ENCODE measurements at places on chromosomes 12 and 14.

DNA sequence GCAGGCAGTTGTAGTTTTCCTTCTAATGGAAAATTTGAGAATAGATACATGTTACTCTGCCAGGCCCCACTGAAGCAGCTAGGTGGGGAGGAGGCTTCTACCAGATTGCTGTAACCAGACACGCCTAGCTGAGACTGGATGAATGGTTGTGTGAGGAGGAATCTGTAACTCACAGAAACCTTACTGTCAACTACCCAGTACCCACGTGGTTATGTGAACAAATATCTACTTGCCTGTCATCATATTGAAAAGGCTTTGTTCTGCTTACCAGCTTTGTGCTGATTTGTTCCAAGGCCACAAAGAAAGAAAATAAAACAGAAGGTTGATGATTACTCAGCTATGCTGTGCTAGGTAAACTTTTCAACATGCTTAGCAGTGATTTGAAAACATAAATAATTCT is 167.2 kb downstream of the CAPZA3 start:
- no peak for DNase-seq

- DNase-seq: no peak
Observed at GRCh38 chr14:101353422-101353821, 207.9 kb upstream of the DIO3 start.

DNA sequence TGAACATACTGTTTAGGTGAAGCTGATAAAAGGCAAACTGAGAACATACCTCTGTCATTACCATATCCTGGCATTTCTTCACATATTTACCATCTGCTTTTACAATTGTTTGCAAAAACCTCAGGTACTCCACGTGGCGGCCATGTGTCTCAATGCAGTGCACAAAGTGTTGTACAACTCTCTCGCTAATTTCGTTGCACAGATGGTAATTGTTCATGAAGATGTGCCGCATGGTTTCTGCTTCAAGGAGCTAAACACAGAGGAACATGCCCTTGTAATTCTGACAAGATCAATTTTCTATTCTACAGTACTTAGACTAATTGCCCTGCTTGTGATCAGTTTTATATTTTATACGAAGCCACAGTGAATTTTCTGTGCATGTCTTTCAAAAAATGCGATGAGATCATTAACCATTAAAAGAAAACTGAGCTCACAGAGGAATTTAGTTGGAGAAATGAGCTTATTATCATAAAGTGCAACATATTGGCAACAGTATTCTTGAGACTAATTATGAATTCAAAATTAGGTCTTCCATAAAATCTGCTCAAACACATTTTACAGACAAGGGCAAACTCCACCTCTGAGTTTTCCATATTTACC is 233.8 kb downstream of the ITPR2 start:
- DNase-seq: no peak

DNA sequence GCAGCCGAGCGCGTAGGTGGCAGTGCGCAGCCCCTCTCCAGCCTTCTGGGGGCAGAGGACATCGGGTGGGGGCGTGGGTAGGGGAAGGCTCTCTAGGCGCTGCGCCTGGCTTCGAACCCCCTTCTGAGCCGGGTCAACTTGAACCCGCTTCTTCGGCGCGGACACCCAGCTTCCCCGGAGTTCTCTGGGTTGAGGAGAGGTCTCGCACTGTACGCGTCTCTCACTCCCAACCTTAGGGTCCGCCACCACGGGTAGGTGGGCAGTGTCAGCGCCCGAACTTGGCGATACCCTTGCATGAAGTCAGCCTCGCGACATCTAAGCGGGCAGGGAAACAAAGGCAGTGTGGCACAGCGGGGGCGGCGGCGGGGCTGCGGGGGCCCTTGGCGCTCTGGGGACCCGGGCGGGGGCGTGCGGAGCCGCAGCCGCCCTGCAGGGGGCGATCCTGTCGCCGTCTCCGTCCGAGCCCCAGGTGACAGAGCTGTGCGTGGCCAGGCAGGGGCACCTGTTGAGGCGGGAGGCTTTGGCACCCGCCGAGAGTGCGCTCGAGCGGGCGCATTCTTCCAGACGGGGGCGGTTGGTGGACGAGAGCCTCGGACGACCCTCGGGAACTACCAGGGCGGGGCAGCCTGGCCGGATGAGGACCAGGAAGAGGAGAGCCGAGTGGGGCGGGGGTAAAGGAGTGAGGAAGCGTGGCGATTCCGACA is 1.1 kb downstream of the GALNT16 start:
- peak; percentile 70 for DNase-seq

DNA sequence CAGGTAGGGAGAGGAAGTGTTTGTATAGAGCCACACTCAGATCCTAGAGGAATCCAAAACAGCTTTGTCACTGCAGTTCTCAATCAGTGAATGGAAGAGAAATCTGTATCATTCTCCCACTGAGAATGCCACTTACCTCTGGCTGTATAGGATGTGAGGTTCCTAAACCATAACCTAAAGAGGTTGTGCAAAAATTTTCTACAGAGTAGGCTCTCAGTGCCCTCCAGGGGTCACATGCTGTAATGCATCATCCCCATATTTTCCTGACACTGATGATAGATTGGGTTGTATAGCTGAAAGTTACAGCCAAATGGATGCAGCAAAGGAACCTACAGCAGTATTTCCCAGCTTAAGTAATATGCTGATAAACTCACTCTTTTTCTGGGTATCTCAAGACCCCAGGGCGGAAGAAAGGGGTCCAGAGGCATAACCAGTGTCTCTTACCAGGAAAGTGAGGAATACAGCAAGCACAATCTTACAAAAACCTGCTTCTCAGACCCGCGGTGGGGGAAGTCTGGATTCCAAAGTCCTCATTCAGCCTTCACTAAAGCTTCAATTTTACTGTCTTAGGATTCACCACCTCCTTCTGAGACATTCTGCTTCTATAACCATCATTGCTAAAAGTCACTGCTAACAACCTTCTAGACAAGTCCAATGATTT is 3.8 kb downstream of the BCDIN3D start:
- no peak for DNase-seq

- DNase-seq: no peak
Observed at GRCh38 chr12:42481368-42481767, 108.2 kb downstream of the PRICKLE1 start.

DNA sequence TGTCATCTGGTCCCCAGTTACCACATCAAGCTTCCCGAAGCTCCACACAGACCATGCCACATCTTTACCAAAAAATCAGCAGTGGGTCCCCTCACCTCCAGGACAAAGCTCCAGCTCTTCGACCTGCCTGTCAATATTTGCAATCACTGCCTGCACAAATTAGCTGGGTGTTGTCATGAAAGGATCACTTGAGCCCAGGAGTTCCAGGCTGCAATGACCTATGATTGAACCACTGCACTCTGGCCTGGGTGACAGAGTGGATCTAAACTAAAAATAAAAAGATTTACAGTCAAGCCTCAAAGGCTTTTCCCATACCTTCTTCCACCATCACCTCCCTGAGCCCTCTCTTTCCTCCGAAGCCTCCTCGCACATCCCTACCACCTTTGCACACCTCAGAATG is 7.2 kb downstream of the CD4 start:
- DNase-seq: no peak

- no peak for DNase-seq
Observed at GRCh38 chr12:32261638-32262037, 137.7 kb upstream of the FGD4 start.

GRCh38 chr12:32949815-32950214 is 53.2 kb upstream of the PKP2 start:
- no peak for DNase-seq

- no peak for DNase-seq
Observed at GRCh38 chr12:25394025-25394424, 143.3 kb upstream of the KRAS start.

DNA sequence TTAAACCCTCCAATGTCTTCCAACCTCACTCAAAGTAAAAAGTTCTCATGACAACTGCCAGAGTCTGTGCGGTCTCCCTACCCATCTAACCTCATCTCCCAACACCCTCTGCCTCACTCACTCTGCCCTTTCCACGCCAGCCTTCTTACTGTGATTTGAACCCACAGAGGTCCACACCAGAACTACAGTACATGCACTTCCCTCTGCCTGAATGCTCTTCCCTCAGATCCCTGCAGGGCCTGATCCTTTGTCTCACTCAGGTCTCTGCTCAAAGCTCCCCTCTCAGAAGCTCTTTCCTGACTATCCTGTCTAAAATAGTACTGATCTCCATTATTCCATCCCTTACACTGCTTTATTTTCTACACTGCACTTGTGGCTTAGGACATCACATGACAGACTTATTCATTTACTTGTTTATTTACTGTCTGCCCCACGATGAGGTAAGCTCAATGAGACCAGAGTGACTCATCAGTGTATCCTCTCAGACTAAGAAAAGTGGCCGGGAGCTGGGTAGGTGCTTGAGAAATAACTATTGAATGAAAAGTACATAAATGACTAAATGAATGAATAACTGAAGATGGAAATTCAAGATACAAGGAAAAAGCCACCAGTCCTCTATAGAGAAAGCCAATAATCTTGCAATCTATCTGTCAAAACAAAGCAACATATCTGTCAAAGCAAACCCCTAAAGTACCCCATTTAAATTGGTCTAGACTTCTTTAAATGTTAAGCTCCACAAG is 17.1 kb downstream of the POMT2 start:
- DNase-seq: no peak

DNA sequence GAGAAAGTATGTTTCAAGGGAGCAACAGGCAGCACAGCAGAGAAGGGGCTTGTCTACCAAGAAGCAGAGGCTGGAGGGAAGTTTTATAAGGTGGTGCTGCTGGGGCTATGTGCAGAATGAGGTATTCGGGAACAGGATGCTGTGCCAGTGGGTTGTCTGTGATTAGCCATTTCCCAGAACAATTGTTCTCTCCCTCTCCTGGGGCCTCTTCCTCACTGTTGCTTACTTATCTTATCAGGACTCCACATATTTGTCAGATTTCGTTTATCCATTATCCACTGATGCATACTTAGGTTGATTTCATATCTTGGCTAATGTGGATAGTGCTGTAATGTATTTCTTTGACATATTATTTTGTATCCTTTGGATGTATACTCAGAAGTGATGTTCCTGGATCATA is 195.1 kb upstream of the RTL1 start:
- no peak for DNase-seq

DNA sequence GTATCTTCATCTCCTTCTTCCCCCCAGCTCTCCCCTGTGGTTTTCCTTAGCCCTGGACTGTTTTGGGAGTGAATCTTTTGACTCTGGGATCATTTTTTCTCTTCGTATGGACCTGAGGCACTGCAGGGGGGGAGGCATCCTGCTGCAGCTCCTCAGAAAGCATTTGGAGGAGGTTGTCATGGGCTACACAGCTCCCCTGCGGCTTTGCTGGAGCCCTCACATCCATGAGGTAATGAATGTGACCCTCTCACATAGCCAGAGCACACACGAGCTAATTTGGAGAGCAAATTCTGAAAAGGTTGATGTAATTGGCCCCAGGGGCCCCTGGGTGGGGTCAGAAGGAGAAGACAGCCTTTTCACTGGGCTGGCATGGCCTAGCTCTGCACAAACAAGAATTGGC is 110.9 kb downstream of the PAH start:
- no peak for DNase-seq

- no peak for DNase-seq
Observed at GRCh38 chr14:101628975-101629374, 67.7 kb downstream of the DIO3 start.

DNA sequence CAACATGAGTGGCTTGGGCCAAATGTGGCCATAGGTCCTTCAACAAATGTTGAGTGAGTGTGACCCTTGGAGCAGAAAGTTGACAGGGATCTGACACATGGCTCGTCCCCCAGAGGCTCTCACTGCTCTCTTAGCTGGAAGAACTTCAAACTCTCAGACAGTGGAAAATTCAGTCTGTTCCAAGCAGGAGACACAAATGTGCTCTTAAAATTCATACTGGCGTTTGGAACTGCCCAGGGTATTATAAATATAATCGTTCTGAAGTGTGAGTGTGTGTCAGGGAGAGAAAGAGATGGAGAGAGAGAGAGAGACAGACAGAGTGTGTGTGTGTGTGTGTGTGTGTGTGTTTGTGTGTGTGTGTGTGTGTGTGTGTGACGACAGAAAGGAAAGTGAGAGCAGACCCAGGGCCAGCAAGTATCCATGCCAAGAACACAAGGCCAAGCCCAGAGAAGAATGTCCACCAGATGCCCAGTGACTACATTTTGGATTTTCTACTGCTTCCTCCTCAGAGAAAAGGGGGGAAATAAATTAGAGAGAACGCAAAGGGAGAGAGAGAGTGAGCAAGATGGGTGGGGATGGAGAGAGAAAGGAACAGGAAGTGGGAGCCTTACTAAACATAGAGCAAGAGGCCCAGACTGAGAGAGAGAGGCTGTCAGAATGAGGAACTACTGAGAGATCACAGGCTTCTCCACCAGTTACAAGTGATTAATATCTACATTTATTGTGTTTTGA is 193.6 kb upstream of the NUDT4 start:
- peak; percentile 62 for DNase-seq

- no peak for DNase-seq
Observed at GRCh38 chr12:104359216-104359615, 55.7 kb downstream of the EID3 start.

- no peak for DNase-seq
Observed at GRCh38 chr12:14959463-14959862, 1.9 kb downstream of the ARHGDIB start.
